Myometrial cell (primary cell): ENCODE measurements at places on chromosomes 13 and 19. TPM values are rescaled to one million over a fixed set of nuclear protein-coding genes. Genes with fewer than 3 reads are reported as not detected.

Gene SMAD9
- total RNA-seq: 3.9 and 4.6 TPM in 2 replicates

Gene SYNGR4
- not detected in 2 replicates for total RNA-seq

Gene SBSN
- 1.4 and 3.9 TPM in 2 replicates for total RNA-seq

Gene CLEC11A
- 167 and 170 TPM in 2 replicates for total RNA-seq

Gene LSM4
- 319 and 384 TPM in 2 replicates for total RNA-seq

Gene ZNF878
- total RNA-seq: 0.18 TPM in 1 of 2 replicates, not detected in the other

Gene SELENOV
- not detected in 2 replicates for total RNA-seq

Gene KCNK6
- total RNA-seq: 3.2 and 3.7 TPM in 2 replicates

Gene MAST1
- total RNA-seq: 1.2 and 1.4 TPM in 2 replicates

Gene IGFL1
- total RNA-seq: not detected in 2 replicates

Gene B3GNT3
- not detected in 2 replicates for total RNA-seq

Gene ZNF579
- 6.1 and 6.6 TPM in 2 replicates for total RNA-seq

Gene ATP7B
- total RNA-seq: 1.6 and 2.3 TPM in 2 replicates

Gene TRAPPC6A
- 13.1 and 14.7 TPM in 2 replicates for total RNA-seq

Gene APOC4
- total RNA-seq: not detected in 2 replicates

Gene TMEM59L
- total RNA-seq: 2.0 TPM in 1 of 2 replicates, not detected in the other

Gene FGF14
- 1.2 and 1.9 TPM in 2 replicates for total RNA-seq

Gene MIA
- total RNA-seq: not detected in 2 replicates

Gene TCF3
- total RNA-seq: 93.0 and 101 TPM in 2 replicates

Gene CYP2A7
- not detected in 2 replicates for total RNA-seq

Gene FAM216B
- not detected in 2 replicates for total RNA-seq

Gene IGFL3
- total RNA-seq: 5.0 TPM in 1 of 2 replicates, not detected in the other

Gene IGFL2
- total RNA-seq: not detected in 2 replicates

Gene COMMD6
- 43.2 and 78.9 TPM in 2 replicates for total RNA-seq

Gene CDK8
- total RNA-seq: 17.0 and 19.3 TPM in 2 replicates

Gene SPRED3
- 1.7 and 2.5 TPM in 2 replicates for total RNA-seq

Gene MEDAG
- 4.9 and 5.1 TPM in 2 replicates for total RNA-seq

Gene COX7A1
- total RNA-seq: 5.5 and 17.6 TPM in 2 replicates

Gene TYROBP
- total RNA-seq: not detected in 2 replicates

Gene CDC42EP5
- total RNA-seq: 28.4 and 33.2 TPM in 2 replicates

Gene CCDC122
- 3.9 and 4.9 TPM in 2 replicates for total RNA-seq

Gene DAPK3
- total RNA-seq: 108 and 111 TPM in 2 replicates

Gene ACER1
- total RNA-seq: not detected in 2 replicates

Gene KLF1
- not detected in 2 replicates for total RNA-seq

Gene GRIK5
- not detected in 2 replicates for total RNA-seq

Gene CRX
- total RNA-seq: not detected in 2 replicates

Gene PRX
- 2.5 and 2.9 TPM in 2 replicates for total RNA-seq

Gene SERTM1
- not detected in 2 replicates for total RNA-seq

Gene GPR183
- total RNA-seq: 0.18 TPM in 1 of 2 replicates, not detected in the other

Gene ZNF565
- 0.29 and 1.6 TPM in 2 replicates for total RNA-seq

Gene CARD8
- 17.3 and 25.0 TPM in 2 replicates for total RNA-seq

Gene DHX34
- 10.6 and 13.8 TPM in 2 replicates for total RNA-seq

Gene GNG7
- total RNA-seq: under 0.01 TPM in 1 of 2 replicates, not detected in the other

Gene CARM1
- 38.5 and 46.4 TPM in 2 replicates for total RNA-seq

Gene ELSPBP1
- not detected in 2 replicates for total RNA-seq

Gene KLK6
- total RNA-seq: not detected in 2 replicates

Gene FCAR
- total RNA-seq: not detected in 2 replicates

Gene LSR
- total RNA-seq: 0.86 and 3.4 TPM in 2 replicates

Gene NOTCH3
- 10.7 and 12.2 TPM in 2 replicates for total RNA-seq

Gene CEP89
- total RNA-seq: 16.5 and 23.4 TPM in 2 replicates

Gene CYP2F1
- total RNA-seq: not detected in 2 replicates

Gene ELAVL3
- total RNA-seq: not detected in 2 replicates

Gene KLK12
- total RNA-seq: not detected in 2 replicates

Gene GDF15
- 92.8 and 101 TPM in 2 replicates for total RNA-seq

Gene BEST2
- total RNA-seq: not detected in 2 replicates

Gene SLC5A5
- not detected in 2 replicates for total RNA-seq

Gene KLHL1
- total RNA-seq: not detected in 2 replicates

Gene CEACAM19
- total RNA-seq: under 0.01 and 0.53 TPM in 2 replicates

Gene BICRA
- total RNA-seq: 1.7 and 5.8 TPM in 2 replicates

Gene COL4A1
- total RNA-seq: 166 and 171 TPM in 2 replicates
